G401 (cell line): ENCODE measurements at places on chromosomes 7 and 10.

GRCh38 chr10:75623310-75624093, 192.1 kb downstream of the LRMDA start:
- DNase-seq, result no peak

- DNase-seq, result no peak
Observed at GRCh38 chr7:112007185-112007584, 199.0 kb downstream of the DOCK4 start.

- DNase-seq, result no peak
Observed at GRCh38 chr7:50651271-50651989, 86.2 kb upstream of the DDC start.

DNA sequence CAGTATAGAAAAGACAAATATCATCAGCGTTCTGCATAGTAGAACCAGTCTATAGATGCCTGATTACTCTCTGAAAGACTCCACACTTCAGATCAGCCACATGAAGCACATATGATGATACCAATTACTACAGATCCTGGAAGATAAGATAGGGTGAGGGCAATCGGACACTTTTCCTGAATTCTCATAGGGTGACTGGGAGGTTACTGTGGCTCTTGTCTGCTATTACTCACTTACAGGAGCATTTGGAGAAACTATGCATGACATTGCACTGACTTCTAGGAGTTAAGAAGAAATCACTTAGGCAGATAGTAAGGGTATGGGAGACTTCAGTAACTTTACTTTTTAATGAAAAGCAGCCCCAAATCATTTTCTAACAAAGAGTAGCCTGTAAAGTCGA, 1140.9 kb downstream of the XPNPEP1 start:
- DNase-seq, result no peak

GRCh38 chr7:139125657-139126056, 16.1 kb upstream of the ZC3HAV1 start:
- no peak for DNase-seq

- DNase-seq, result no peak
Observed at GRCh38 chr10:102001435-102002068, 54.4 kb downstream of the ARMH3 start.

DNA sequence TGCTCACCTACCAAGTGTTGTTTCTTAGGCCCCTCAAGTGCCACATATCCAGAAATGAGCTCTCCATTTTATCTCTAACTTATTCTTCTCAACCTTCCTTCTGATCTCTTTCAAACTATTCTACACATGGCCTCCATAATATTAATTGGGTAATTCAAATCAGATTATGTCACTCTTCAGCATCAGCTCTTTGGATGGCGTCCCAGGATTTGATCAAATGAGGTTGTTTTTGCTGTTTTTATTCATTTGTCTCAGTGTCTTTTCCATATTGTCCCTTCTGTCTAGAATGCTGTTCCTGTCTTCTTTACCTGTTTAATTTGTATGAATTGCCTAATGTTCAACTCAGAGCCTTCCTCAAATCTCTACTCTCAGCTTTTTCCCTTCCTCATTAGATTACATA, 234.6 kb upstream of the CXCL12 start:
- DNase-seq, result no peak

- DNase-seq, result no peak
Observed at GRCh38 chr7:105112440-105113418, 98.7 kb downstream of the KMT2E start.

- no peak for DNase-seq
Observed at GRCh38 chr10:133445751-133446708, 7.7 kb upstream of the SCART1 start.

DNA sequence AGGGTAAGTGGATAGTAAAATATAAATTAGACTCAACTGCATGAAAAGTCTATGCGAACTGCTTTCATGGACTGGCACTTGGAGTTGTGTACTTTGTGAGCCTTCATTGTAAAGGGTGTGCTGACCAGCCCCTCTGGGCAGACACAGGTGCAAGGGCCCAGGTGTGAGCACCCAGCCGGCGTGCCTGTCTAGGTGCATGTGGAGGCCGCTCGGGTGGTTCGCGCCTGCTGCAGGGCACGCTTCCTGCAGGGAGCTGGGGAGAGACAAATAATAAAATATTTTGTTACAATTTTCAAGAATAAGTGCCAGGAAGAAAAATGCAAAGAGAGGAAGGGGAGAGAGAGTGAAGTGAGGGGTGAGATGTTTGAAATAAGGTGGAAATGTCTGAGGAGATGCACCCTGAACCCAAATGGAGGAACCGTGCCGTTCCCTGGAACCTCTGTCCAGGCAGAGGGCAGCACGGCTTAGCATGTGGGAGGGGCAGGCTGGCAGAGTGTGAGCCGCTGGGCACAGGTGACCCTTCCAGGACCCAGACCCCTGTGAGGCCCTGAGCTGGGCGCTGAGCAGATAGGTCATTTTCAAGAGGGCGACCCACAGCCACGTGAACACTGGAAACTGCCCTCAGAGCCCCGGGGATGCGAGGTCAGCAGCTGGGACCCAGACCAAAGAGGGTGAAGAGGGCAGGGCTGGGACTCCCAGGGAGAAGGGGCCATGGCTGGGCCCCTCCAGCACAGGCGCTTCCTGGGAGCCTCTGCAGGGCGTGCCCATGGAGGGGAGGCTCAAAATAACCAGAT, 28.7 kb downstream of the RNF32 start:
- no peak for DNase-seq
